ENCODE measurements at places on chromosomes 11 and 22.
A peak's percentile ranks its signal among the peaks of the same experiment; 100 is the strongest.

DNA sequence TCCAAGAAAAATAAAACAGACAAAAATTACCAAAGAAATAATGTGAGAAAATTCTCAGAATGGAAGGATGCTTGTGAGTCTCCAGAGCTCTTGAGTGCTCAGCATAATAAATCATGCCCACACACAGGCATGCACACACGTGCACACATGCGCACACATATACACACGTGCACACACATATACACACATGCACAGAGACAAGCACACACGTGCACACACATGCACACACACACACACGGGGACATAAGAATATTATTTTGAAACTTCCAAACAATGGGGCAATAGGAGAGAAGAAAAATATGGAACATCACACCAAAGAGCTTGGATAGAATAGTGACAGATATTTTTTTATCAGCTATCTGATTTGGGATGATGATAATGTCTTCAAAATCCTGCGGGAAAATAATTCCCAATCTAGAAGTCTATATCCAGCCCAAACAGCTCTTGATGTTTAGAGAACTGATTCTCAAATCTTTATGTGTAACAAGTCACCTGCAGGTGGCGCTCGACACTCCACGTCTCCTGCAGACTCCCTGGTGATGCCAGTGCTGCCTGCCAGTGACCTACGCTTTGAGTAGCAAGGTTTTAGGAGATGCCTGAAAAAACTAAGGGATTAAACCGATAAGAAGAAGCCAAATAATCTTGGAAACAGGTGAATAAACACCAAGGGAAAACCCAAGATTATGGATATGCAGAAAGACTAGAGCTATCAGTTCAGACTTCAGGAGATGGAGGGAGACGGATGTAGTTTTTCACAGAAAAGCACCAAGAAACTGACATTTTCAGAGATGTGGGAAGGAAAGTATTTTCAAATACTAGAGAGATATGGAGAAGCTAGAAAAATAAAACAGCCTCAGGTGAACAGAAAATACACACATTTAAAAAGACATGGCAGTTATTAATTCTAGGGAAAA is 743.6 kb downstream of the ETS1 start:
- H3K4me1 ChIP-seq, result no peaks in the 10 kb centered on the region
- no peaks in the 10 kb centered on the region for H3K36me3 ChIP-seq
- no peak overlapping the region for H3K27ac ChIP-seq

DNA sequence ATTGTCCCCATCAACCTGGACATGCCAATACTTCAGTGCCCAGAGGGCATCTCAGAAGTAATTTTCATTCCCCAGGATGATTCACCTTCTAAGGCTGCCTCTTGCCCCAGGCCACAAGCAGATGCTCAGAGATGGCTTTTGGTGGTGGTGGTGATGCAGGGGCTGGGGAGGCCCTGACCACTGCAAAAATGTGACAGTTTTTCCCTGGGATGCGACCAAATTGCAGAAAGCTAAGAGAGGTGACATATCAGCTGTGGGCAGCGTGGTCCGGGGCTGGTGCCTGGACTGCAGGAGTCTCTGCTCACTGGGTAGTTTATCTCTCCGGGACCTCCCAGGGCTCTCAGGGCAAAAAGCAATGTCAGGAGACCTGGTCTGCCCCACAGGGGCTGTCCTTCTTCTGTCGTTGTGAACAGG is 39.7 kb upstream of the ACCSL start:
- no peak overlapping the region for H3K27ac ChIP-seq
- no peaks in the 10 kb centered on the region for H3K27me3 ChIP-seq
- DNase-seq, result no peak
- no peaks in the 10 kb centered on the region for H3K4me1 ChIP-seq
- H3K4me3 ChIP-seq, result no peak overlapping the region

DNA sequence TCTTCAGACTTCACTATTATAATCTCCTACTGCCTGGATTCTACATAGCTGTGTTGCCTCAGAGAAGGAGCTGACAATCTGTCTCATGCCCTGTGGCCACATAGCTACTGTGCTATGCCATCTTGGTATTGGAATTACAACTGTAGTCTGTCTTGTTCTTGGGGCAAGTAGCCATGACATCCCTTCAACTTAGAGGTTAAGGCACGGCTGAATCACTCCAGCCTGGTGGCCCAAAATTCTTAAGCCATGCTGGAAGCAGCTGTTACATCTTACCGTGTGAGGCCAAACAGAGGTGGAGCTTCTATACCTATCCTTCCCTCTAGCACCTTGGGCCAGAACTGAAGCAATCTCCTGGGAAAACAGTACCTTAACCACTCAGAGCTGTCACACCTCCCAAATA is 14.8 kb downstream of the CARD18 start:
- no peak overlapping the region for H3K4me3 ChIP-seq
- no peaks in the 10 kb centered on the region for H3K36me3 ChIP-seq
- H3K27me3 ChIP-seq, result peaks cover 9% of the 10 kb centered on the region
- no peaks in the 10 kb centered on the region for H3K4me1 ChIP-seq
- no peak for DNase-seq

- DNase-seq, result no peak
- no peaks in the 10 kb centered on the region for H3K36me3 ChIP-seq
- H3K27ac ChIP-seq, result no peak overlapping the region
- H3K4me1 ChIP-seq, result no peaks in the 10 kb centered on the region
- H3K27me3 ChIP-seq, result peaks cover 41% of the 10 kb centered on the region
Observed at GRCh38 chr11:120268686-120269085, 28.7 kb downstream of the POU2F3 start.

DNA sequence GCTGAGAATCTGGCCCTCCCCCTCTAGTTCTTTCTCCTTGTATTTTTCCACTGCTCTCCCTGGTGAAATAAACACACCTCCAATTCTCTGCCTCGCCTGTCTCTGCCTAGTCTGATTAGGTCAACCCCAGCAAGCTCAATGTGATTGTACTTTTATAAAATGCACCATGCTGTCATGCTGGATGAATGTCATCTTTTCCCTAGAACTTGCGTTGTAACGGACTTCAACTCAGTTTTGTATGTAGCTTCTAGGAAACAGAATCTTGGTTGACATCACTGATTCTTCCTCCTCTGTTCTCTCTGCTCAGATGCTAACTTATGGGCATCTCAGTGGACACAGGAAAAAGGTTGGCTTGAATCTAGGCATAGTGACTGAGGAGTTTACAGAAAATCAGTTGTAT is 261.9 kb upstream of the ISX start:
- H3K27me3 ChIP-seq, result no peaks in the 10 kb centered on the region
- H3K4me1 ChIP-seq, result no peaks in the 10 kb centered on the region
- H3K27ac ChIP-seq, result no peak overlapping the region
- H3K4me3 ChIP-seq, result no peak overlapping the region

DNA sequence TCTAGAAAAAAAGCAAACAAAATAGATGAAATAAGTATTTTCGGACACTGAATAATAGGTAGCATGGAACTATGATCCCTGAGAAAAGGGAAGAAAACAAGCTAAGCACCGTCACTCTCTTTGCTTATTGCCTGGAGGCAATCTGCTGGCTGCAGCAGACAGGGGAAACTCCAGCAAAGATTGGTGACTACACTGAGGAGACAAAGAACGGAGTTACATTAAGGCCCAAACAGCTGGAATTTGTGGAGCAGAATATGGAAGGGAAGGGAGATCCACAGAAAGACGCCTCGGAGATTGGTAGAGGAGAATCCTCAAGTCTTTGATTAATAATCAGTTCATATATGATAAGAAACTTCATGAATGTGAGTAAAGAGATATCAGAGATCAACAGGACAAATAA is 150.2 kb downstream of the TYR start:
- no peak overlapping the region for H3K27ac ChIP-seq
- H3K4me3 ChIP-seq, result no peak overlapping the region
- no peak for DNase-seq
- H3K36me3 ChIP-seq, result no peaks in the 10 kb centered on the region
- H3K27me3 ChIP-seq, result no peaks in the 10 kb centered on the region

GRCh38 chr11:134837166-134837886 is 425.3 kb upstream of the B3GAT1 start:
- H3K27ac ChIP-seq, result no peak overlapping the region
- DNase-seq, result no peak
- no peaks in the 10 kb centered on the region for H3K4me1 ChIP-seq
- H3K4me3 ChIP-seq, result no peak overlapping the region
- no peaks in the 10 kb centered on the region for H3K36me3 ChIP-seq
- no peaks in the 10 kb centered on the region for H3K27me3 ChIP-seq

DNA sequence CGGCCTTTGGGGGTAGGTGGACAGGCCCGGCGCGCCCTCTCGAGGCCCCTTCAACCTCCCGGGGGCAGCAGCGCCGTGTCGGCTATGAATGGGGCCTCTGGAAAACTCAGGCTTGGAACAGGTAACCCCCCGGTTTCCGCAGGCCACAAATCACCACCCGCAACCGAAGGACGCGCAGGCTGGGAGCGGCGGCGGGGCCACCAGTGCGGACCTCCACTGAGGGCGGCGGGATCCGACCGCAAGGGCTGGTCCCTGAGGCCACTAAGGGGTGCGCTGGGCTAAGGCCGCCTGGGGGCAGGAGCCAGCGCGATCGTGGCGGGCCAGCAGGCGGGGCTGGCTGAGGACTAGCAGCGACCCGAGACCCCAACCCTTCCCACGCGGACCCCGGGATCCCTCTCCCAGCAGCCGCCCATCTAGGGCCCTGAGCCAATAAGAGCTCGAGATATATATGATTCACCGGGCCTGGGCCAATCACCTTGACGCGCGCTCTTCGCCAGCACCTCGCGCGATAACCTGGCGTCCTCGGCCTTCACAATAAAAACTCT is 609 bp upstream of the ATF4 start:
- DNase-seq, result peak; percentile 97
- H3K27me3 ChIP-seq, result no peaks in the 10 kb centered on the region
- peak overlapping the region; percentile 98 for H3K27ac ChIP-seq

GRCh38 chr11:32497951-32498350 is 62.6 kb upstream of the WT1 start:
- no peak overlapping the region for H3K27ac ChIP-seq
- no peak overlapping the region for H3K4me3 ChIP-seq
- no peaks in the 10 kb centered on the region for H3K27me3 ChIP-seq
- H3K4me1 ChIP-seq, result no peaks in the 10 kb centered on the region
- H3K36me3 ChIP-seq, result no peaks in the 10 kb centered on the region
- DNase-seq, result no peak

DNA sequence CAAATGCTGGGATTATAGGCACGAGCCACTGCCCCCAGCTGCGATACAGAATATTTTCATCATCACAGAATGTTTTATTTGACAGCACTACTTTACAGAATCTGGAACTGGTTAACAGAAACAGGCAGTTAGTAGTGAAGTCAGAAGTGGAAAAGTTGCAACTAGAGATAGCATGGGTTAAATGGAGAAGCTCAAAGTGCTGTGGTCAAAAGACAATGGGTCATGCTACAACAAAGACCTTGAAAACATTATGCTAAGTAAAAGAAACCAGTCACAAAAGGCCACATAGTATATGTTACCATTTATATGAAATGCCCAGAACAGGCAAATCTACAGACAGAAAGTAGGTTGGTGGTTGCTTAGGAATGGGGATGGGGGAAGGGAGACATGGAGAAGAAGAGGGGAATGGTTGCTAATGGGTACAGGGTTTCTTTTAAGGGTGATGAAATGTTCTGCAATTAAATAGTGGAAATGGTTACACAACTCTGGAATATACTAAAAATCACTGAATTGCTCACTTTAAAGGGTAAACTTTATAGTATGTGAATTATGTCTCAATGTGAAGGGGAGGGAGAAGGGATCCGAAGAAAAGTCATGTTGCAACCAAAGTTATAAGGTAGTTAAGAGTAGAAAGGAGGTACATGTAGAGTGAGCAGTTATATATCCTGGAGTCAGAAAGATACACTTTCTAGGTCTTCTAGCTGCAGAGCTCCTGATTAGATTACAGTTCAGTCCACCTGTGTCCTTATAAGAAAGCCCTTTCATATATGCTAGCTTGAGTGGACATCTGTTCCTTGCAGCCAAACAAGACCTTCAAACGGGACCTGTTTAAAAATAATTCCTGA is 46.3 kb upstream of the RAPSN start:
- H3K36me3 ChIP-seq, result peaks cover 38% of the 10 kb centered on the region
- H3K4me3 ChIP-seq, result no peak overlapping the region
- H3K27ac ChIP-seq, result no peak overlapping the region
- peaks cover 14% of the 10 kb centered on the region for H3K4me1 ChIP-seq
- DNase-seq, result no peak

- no peak for DNase-seq
- no peaks in the 10 kb centered on the region for H3K36me3 ChIP-seq
- H3K27ac ChIP-seq, result no peak overlapping the region
- no peaks in the 10 kb centered on the region for H3K4me1 ChIP-seq
- H3K27me3 ChIP-seq, result no peaks in the 10 kb centered on the region
- no peak overlapping the region for H3K4me3 ChIP-seq
Observed at GRCh38 chr11:60786811-60787567, 1.9 kb downstream of the MS4A10 start.

- DNase-seq, result no peak
- H3K36me3 ChIP-seq, result no peaks in the 10 kb centered on the region
- H3K4me1 ChIP-seq, result peaks cover 24% of the 10 kb centered on the region
- peaks cover 19% of the 10 kb centered on the region for H3K27me3 ChIP-seq
Observed at GRCh38 chr11:68215087-68215445, 2.0 kb upstream of the KMT5B start.

DNA sequence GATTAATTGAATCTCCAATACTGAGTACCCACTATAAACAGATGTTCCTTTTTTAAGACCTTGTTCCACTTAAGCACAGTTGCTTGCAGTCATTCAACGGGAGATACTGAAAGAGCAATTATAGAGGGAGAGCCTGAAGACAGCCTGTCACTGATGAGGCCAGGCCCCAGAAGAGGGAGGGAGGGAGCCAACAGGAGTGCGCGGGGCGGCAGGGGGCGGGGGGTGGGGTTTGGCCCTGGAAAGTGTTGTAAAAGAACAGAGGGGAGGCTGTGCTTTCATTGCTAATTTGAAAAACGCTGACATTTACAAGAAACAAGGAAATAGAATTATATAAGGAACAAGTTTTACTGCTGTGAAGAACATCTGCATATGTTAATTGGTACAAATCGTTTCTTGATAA is 53.1 kb downstream of the MAP6 start:
- H3K27ac ChIP-seq, result no peak overlapping the region
- H3K4me1 ChIP-seq, result no peaks in the 10 kb centered on the region
- H3K36me3 ChIP-seq, result no peaks in the 10 kb centered on the region
- no peak overlapping the region for H3K4me3 ChIP-seq
- H3K27me3 ChIP-seq, result peaks cover 12% of the 10 kb centered on the region
- DNase-seq, result no peak

GRCh38 chr22:37362621-37363020 is 64.7 kb downstream of the ELFN2 start:
- no peak overlapping the region for H3K27ac ChIP-seq
- no peak for DNase-seq
- no peaks in the 10 kb centered on the region for H3K4me1 ChIP-seq
- H3K36me3 ChIP-seq, result no peaks in the 10 kb centered on the region
- H3K27me3 ChIP-seq, result peaks cover 4% of the 10 kb centered on the region

GRCh38 chr11:128828350-128828749 is 38.7 kb downstream of the KCNJ1 start:
- no peak overlapping the region for H3K4me3 ChIP-seq
- peaks cover 2% of the 10 kb centered on the region for H3K27me3 ChIP-seq
- peaks cover 18% of the 10 kb centered on the region for H3K4me1 ChIP-seq
- no peaks in the 10 kb centered on the region for H3K36me3 ChIP-seq
- H3K27ac ChIP-seq, result no peak overlapping the region
- no peak for DNase-seq

DNA sequence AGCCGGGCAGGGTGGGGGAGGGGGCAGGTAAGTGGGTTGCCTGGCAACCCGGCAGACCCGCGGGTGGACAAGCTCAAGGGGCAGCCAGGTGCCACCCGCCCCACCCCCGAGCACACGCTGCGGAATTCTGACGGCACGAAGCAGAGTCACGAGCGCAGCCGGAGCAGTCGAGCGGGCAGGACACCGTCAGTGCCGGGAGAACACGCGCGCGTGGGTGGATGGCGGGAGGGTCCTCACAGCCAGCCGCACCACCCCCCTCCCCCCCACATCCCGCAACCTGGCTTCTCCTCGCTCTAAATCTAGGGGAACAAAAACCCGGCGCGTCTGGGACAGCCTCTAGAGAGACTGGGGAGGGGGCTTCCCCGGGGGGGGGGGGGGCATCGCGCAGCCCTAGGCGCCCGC is 133.1 kb upstream of the HSD17B12 start:
- no peak for DNase-seq
- H3K4me1 ChIP-seq, result no peaks in the 10 kb centered on the region
- H3K27ac ChIP-seq, result no peak overlapping the region
